ENCODE measurements at places on chromosomes 7 and 10.

GRCh38 chr10:29397221-29397620, 108.4 kb downstream of the LYZL1 start:
- no peak for DNase-seq

DNA sequence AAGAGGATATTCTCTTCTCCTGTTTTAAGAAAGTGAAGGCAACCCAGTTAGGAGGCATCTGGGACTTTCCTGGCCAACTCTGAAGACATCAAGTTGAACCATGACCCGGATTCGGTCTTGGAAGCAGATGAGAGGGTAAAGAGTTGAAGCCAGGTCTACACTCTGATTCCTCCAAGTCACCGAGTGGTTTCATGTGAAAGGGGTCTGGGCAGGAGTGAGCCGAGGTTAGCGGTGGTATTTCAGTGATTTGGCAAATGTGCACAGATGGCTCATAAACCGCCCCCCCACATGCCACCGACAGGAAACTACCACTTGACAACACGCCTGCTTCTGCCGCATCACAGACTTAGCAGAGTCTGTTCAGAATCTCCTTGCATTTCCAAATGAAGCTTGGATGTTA, 11.4 kb upstream of the REPIN1 start:
- DNase-seq, result peak; percentile 50

- DNase-seq, result no peak
Measured at GRCh38 chr10:44437840-44438511, 53.1 kb upstream of the CXCL12 start.

- DNase-seq, result no peak
Measured at GRCh38 chr10:50508315-50509051, 115.3 kb downstream of the SGMS1 start.

DNA sequence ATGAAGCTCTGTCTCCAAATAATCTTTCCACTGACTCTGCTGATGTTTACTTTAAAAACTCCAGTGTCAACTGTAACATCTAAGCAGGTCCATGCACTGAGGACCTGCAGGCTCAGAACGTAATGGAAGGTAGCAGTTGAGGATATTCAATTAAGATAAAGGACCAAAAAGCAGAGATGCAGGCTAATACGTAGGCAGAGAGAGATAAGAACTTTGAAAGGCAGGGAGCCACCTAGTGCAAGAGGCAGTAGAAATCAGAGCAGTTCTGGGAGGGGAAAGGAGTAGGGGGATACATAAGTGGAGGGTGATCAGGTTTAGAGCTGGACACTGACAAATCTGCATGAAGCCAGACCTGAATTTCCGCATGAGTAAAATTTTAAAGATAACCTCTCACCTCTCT, 114.5 kb upstream of the POM121L12 start:
- DNase-seq, result no peak

DNA sequence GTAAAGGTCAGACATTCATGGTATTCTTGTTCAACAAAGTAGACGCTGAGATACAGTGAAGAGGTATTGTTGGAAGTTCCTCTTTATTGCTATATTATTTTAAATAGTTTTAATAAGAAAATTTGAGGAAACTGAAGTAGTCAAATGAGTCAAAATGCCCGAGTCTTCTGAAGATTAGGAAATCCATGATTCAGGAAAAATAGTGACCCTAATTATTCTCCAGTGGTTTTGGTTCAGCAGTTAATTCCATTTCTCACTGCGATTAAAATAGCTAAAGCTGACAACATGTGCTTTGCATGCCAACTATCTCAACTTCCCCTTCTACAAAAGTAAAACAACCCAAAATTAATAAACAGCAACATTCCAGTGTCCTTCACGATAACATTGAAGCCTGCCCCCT, 32.7 kb upstream of the PFKP start:
- no peak for DNase-seq

DNA sequence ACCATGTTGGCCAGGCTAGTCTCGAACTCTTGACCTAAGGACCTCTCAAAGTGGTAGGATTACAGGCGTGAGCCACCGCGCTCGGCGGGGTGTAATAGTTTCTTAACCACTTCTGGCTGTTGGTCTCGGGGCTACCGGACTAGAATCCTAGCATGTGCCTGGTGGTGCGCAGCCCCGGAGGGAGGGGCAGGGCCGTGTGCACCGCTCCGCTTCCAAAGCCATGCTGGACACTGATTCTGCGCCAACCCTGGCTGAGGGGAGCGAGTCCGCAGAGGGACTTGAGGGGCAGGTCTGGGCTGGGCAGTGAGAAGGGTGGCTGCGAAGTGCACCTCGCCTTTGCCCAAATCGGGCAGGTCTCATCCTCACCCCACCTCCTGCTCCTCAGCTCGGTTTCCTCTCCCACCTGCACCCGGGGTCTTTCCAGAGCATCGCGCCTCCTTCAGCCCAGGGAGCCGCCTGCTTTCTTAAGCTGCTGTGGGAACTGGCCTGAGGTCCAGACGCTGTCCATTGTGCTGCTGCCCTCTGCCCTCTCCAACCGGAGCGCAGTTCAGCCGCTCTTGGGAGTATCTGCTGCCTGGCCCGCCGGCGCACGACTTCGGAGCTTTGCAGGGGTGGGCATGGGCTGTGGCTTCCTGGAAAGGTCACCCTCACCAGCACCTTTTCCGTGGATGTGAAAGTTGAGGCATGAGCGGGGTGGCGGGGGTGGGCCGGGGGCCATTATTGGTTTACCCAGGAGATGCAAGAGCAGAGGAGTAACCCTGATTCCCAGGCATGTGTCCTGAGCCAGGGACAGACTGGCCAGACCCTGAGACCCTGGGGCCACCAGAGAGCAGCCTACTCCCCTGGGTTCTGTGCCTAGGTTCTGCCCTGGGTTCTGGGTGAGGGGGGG, 422.6 kb upstream of the NUPR2 start:
- no peak for DNase-seq

- DNase-seq, result no peak
Measured at GRCh38 chr10:19964625-19965024, 148.4 kb downstream of the PLXDC2 start.

DNA sequence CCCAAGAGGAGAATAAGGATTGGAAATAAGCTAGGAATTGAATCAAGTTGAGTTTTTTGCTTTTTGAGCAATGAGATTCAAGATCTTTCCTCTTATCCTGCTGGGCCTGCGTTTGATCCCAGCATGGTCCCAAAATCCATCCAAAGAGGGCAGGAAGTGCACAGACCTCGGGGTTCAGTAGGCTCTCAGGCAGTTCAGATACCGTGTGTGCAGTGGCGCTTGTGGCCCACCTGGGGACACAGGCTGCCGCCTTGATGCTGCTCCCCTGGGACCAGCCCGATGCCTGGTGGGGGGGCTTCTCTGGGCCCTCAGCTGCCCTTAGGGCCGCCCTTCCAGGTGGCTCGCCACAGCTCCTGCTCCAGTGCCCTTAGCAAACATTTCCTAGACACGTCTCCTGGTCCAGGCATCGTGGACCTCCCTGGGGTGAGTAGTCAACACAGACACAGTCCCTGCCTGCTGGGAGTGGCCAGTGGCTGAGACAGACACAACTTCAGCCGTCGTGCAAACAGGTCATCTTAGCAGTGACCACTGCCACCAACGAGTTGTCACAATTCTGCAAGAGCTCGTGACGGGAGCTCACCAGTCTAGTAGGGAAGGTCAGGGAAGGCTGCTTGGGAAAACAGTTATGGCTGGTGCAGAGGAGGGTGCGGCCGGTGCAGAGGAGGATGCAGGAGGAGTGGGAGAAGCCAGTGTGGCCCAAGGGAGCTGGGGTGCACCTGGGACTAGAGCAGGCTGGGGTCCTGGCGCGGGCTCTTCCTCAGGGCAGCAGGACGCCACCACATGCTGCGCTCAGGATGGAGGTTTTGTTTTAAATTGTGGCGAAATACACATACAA, 21.7 kb upstream of the JAKMIP3 start:
- DNase-seq, result no peak

DNA sequence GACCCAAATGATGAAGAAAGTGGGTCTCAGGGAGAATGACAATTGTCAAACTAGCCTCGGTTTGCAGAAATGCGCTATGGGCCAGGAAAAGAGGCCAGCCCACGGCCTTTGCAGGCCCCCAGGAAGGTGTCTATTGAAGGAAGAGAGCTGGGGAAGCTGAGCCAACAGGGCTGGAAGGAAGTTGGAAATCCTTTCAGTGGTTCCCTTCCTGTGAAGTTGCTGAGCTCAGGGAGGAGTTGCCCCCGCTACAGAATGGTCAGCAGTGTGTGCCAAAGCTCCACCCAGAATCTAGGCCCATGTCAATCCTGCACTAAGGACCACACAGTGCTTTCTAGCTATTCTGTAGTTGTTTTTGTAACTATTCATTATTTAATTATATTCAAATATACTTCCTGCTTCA, 91.6 kb upstream of the ANLN start:
- DNase-seq, result no peak

Measured in T-helper 9 cell (primary cell).